ENCODE measurements at places on chromosomes 6 and 20.

DNA sequence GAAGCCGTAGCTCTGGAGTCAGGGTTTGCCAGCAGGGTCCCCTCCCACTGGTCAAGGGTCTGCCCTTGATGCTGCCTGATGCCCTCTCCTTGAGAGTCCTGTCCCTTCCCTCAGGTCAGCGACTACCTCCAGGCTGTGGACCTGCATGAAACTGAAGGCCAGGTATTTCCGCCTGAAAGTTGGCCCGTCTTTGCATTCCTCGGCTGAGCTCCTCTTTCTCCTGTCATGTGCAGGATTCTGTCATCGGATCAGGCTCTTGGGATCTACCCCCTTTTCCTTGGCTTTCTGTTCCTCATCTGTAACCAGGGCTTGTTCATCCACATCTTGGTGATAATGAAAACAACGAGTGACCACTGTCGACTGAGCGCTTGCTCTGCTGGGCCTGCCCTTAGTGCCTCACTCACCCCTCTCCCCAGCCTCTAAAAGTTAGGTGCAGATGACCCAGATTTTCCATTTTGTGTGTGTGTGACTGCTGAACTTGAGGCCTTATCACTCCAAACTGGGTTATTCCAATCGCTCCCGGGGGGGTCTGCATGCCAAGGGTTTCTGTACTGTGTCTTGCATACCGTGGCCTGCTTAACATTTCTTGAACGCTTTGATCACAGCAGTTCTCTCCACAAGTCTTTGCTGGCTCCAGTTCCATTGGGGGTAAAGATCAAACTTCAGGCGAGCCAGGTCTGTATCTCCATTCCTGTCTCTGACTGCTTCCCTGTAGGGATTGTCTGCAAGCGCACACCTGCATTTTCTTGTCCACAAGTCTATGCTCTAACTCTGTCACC lies 81.6 kb downstream of the DTD1 start:
- DNase-seq = no peak

DNA sequence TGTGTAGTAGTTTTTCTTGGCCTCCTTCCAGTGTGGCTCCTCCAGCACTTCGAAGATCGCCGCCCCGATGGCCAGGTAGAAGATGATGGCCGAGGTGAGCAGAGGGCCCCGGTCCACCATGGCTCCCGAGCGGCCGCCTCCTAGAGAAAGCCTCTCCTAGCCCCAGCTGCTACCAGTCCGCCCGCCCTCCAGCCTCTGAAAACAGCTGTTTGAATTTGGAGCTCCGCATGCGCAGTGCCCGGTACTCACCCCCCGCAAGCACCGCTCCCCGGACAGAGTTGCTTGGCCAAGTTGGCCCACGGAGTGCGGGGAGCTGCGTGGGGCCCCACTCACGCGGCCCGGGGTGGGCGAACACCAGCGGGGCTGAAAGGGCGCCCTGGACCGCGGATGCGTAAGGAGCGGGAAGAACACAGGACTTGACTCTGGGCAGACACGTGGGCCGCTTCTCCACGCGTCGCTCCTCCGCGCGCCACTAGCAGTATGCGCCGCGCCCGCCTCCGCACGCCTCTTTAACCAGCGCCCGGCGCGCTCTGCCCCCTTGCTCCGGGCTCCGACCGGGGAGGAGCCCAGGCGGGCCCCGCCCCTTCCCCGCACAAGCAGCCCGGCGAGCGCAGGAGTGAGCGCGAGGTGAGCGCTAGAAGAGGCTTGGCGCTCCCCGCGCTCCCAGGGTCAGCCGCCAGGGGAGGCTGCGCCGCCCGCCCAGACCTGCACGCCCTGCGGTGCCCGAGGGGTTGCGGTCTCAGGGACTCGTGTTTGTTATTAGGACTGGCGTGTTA lies at the start of gene KCNK5:
TSS of gene KCNK5 (minus strand) at position 484 of the 776 bp plus-strand sequence. CDS start at position 120, 364 bp downstream.
- no peak for DNase-seq

DNA sequence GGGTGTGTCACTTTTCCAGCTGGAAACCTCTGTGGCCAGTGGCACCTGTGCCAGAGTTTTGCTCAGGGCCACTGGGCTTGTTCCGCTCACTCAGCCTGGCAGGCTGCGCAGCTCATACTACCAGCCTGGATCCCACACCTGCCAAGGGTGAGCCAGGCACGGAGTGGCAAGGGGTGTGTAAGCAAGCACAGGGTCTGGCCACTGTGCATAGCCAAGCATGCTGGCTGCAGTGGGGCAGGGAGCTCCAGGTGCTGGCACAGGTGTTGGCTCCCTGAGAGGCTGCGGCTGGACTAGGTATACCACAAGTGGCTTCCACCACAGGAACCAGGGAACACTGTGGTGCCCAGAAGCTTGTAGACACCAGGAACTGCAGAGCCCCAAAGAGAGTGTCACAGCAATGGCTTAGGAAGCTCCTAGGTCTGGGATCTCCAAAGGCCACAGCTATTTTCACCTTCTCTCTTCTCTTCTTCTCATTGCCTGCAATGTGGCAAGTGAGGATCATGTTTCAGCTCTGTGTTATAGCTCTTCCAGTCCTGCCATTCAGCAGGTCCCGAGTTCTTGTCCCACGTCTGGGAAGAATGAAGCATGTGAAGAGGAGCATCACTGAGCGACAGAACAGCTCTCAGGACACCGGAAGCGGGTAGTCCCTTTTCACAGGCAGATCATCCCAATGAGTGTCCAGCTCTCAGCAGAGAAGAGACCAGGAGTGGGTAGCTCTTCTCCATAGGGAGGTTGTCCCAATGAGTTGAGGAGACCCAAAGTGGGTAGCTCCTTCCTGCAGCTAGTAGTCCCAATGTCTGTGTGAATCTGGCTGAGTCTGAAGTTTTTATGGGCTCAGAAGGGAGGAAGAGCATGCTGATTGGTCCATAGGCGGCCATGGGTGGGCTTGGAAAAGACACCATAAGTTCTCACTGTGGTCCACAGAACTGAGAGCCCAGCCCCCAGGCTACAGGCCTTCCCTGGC lies 41.3 kb downstream of the WASF1 start:
- no peak for DNase-seq

DNA sequence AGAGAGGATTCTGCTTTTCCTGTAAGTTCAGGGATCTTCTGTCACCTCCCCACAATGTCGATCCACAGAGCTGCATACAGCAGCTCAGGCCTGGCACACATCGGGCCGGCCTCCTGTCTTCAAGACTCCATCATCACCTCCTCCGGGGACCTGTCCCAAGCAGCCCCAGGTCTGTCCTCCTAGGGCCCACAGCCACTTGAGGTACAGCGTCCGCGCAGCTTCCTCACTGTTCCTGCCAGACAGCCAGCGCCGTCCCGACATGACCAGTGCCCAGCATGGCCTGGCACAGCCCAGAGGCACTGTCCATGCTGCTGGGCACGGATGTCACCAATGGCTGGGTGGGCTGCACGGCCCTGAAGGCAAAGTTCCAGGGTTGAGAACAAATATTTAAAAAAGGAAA lies 101.6 kb downstream of the DLL1 start:
- no peak for DNase-seq

GRCh38 chr20:58592076-58592695 lies 58.9 kb upstream of the STX16 start:
- DNase-seq = no peak

DNA sequence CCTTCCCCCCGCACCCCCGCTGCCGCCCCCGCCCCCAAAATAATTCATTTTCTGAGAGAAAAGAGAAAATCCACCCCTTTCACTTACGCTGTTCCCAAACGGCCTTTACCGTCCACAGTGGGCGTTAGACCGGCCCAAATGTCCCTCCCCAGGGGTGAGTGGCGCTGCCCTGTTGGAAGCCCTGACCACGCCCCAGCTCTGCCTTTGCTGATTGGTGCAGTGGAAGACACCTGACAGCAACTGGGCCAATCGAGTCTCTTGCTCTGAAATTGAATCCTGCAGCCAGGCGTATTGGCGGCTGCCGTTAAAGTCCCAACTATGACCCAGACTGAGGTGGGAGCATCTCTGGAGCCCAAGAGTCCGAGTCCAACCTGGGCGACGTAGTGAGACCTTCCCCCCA lies 15.7 kb downstream of the ZFP64 start:
- no peak for DNase-seq

GRCh38 chr20:64232794-64233193 lies 22.8 kb upstream of the PCMTD2 start:
- DNase-seq = no peak

GRCh38 chr6:126054258-126054702 lies 67.9 kb downstream of the TRMT11 start:
- no peak for DNase-seq

DNA sequence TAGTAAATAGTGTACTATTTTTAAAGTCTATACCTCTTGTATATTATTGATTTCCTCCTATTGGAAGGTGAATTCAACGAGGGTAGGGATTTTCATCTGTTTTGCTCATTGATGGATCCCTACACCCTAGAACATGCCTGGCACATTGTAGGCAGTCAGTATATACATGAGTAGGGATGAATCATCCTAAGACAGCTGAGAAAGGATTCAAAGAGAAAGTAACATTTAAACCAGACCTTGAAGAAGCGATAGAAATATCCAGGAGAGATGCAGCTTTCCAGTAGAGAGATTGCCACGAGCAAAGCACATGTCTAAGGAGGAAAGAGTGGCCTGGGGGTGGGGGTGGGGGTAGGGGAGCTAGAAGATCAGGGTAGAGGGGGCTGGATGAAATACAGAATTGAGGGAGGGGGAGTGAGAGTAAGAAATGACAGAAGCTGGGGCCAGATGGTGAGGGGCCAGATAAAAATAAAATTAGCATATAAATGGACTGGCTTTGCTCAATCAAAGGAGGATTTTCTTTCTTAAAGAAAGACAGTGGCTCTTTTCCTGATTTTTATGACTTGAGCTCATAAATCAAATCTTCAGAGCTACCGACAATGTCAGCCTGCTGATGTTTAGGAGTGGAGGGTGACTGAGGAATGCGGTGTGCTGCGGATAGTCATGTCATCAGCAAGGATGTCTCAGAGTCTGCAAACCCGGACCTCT lies 168.2 kb downstream of the SAMD5 start:
- no peak for DNase-seq

- no peak for DNase-seq
Observed at GRCh38 chr6:17816921-17817611, 110.3 kb upstream of the NUP153 start.

- DNase-seq = no peak
Observed at GRCh38 chr6:144266091-144266649, 19.0 kb upstream of the UTRN start.

GRCh38 chr6:21886542-21887151 lies 293.1 kb downstream of the SOX4 start:
- no peak for DNase-seq

DNA sequence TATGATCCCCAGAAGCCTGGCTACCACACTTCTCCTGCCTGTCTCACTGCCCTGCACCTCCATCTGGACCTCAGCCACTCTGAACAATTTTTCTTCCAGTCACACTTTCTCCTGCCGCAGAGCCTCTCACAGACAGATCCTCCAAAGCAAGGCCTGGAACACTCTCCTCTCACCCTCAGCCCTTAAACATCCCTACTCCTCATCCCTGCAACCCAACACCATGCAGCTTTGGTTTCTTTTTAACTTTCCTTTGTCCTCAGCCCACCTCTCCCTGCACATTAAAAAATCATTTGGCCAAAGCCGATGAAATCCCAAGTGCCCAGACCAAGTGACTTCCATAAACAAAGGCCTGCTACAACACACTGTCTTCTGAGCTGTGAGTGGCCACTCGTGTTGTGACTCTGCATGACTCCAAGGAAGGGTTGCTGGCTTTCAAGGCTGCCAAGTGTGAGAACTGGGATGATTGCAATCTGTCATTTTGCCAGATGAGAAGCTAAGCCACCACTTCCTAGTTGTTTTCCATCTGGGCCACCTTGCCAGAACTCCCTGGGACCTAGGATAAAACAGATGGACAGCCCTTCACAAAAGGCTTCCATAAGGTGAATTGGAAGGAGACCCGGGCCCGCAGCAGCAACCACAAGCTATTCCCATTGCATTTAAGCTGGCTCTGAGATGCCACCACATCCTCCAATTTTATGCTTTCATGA lies 144.4 kb upstream of the SSTR4 start:
- peak; percentile 23 for DNase-seq

DNA sequence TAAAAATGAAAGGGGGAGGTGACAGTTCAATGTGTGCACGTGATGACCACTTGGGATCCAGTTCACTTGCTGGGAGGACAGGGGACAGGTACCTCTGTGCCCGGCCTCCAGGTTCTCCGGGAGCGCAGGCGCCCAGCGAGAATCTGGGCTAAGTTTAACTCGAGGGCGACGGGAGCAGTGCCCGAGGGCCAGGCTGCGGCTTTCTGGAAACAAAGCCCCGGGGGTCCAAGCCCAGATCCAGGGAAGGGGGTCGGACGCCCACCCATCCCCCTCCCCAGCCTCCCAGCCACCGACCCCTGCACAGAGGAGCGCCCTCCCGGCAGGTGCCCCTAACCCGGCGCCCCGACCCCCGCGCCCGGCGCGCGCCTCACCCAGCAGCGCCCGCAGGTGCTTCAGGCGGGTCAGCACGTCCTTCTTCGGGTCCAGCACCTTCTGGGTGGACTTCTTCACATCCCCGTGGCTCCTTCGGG lies 405 bp downstream of the RALGAPA2 start:
- no peak for DNase-seq

DNA sequence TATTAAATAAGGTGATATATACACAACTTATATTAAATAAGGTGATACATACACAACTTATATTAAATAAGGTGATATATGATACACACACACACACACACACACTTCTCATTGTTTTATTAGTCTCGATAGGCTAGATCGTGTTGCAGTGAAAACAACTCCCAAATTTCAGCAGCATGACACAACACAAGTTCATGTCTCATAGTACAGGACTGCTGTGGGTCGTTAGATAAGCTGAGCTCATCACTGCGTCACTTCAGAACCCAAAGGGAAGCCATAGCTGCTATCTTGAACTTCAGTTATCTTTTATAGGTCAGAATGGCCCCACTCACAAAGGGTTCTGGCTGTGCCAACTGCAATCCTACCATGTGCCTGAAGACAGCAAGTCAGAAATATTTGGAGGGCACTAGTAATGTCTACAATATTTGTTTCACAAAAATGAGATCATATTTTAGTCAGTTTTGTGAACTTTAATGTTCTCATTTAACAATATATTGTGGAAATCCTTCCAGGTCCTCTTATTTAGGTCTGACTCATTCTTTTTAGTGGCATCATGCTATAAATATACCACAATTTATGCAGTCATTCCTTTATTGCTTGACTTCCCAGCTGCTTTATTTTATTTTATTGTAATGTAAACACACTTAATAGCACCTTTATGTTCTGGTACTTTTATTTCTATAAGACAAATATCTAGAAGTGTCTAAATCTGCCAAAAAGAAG lies 290.2 kb downstream of the PHACTR1 start:
- DNase-seq = no peak

DNA sequence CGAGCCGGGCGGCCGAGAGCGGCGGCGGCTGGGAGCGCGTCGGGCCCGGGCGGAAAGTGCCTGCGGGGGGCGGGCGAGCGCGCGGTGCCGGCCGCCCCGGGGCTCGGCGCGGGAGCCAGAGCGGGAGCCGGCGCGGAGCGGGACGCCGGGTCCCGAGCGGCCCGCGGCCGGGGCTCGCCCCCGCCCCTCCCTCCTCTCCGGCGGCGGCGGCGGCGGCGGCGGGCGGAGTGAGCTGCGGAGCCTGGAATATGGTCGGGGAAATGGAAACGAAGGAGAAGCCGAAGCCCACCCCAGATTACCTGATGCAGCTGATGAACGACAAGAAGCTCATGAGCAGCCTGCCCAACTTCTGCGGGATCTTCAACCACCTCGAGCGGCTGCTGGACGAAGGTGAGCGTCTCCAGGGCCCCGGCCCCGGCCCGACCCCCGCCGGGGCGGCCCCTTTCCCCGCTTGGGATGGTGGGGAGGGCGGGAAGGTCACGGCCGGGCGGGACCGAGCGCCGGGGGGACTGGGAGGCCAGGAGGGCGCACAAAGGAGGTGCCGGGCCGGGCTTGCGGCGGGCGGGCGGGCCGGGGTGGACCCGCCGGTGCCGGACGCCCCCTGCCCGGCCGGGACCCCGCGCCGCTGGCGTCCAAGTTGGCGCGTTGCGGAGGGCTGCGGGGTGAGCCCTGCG lies 565 bp downstream of the QKI start:
- no peak for DNase-seq
